ENCODE measurements at places on chromosomes 13 and 19.

DNA sequence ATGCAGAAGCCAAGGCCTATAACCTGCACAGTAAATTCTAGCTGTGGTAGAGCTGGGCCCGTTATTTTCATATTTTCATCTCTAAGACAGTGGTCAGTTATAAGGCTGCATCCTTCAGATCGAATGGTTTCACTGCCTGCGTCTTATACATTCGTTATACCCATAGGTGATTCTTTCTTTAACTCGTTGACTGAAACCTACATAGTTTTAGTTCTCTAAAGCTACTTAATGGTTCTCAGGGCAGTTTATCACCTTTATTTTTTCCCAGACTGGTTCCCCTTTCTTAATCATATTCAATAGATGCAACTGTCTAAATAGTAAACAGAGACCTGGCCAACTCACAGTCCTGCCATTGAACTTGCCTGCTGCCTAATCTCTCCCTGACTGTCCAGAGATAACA, 615.3 kb upstream of the SLITRK1 start:
- DNase-seq: no peak

- DNase-seq: peak; percentile 63
Observed at GRCh38 chr19:49106648-49107135, 7.5 kb upstream of the LIN7B start.

- no peak for DNase-seq
Observed at GRCh38 chr19:38653028-38653571, 5.7 kb downstream of the ACTN4 start.

GRCh38 chr13:23554000-23554399, 16.2 kb upstream of the TNFRSF19 start:
- no peak for DNase-seq

GRCh38 chr13:107743100-107743499, 472.2 kb downstream of the LIG4 start:
- no peak for DNase-seq

GRCh38 chr13:112111239-112111857, 44.4 kb downstream of the SOX1 start:
- no peak for DNase-seq
